CD4-positive, alpha-beta T cell (primary cell): ENCODE measurements at places on chromosomes 3 and 15.

DNA sequence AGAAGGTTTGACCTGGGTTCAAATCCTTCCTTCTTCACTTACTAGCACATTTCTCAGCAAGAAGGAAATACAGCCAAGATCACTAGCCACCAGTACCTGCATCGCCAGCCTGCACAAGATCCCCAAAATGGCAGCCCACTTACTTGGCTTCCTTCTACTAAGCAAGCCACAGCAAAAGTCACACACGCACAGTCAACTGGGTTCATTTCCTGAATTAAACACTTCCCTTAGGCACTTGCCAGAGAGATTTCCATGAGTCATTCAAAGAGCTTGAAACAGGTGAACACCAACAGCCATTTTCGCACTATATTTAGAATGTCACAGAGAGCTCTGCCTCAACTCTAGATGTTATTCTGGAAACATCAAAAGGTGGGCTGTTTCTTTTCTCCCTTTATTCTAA is 42.6 kb downstream of the MGLL start:
- no peak for DNase-seq

- DNase-seq: no peak
Observed at GRCh38 chr15:36970522-36970921, 129.8 kb downstream of the MEIS2 start.

GRCh38 chr3:132509506-132509905 is 87.6 kb upstream of the ACKR4 start:
- DNase-seq: no peak

- no peak for DNase-seq
Observed at GRCh38 chr3:104988496-104988895, 378.2 kb upstream of the ALCAM start.

- no peak for DNase-seq
Observed at GRCh38 chr15:90706394-90707327, 10.5 kb upstream of the BLM start.

- DNase-seq: no peak
Observed at GRCh38 chr15:70835415-70835814, 18.5 kb downstream of the LARP6 start.

DNA sequence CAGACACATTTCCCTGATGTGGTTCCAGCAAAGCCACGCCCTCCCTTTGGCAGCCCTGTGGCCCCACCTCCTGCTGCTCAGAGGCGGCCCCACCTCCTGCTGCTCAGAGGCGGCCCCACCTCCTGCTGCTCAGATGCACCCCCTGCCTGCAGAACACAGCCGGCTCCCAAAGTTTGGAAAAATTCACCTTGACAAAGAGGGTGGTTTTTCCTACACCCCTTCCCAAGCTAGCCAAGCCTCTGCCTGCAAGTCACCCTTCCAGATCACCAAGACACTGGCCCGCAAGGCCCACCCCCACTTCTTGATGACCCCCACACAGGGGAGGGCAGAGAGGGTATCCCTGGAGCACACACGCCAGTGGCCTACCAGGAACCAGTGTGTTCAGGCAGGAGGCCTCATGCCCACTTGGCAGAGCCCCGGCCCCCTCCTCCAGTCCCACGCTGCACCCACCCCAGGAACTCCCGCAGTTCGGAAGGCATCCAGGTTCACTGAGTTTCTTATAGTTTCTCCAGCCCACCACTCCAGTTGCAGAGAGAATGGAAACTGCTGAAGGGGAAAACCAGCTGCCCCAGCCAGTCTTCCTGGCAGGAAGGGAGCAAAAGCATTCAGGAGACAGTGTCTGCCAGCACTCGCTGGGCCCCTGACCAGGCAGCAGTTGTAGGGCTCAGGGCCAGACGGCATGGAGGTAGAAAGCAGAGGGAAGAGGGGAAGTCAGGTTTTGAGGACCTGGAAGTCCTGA is 2.3 kb upstream of the HAPLN3 start:
- peak; percentile 87 for DNase-seq

DNA sequence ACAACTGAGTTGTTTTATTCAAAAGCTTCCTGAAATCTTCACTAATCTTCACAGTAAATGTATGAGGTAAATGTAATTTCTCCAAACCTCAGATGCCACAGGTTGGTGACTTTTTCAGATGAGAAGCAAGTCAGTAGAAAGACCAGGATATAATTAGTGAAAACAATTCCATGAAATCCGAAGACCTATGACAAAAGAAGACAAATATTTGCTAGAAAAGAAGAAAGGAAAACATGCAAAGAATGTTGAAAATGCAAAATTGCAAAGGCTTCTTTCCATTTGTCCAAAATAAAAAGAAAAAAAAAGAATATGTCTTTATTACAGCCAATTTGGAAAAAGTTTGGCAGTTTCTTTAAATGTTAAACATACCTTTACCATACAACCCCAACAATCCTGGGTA is 88.3 kb upstream of the MYRIP start:
- no peak for DNase-seq

DNA sequence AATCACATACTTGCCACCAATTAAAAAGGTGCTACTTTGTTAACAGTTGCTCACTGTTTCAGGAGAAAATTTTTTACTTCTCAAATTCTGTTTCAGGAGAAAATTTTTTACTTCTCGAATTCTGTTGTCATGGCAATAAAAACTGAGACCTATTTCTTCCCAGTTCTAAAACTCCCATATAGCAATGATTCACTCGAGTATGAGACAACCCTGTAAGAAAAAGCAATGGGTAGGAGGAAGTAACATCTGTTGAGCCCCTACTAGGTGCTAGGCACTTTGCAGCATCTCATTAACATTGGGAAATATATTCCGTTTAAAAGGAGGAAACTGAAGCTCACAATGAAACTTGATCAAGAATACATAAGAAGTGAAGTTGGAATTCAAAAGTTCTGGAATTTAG is 35.1 kb upstream of the IGSF11 start:
- DNase-seq: no peak

GRCh38 chr3:105867712-105868430 is 941 bp downstream of the CBLB start:
- peak; percentile 24 for DNase-seq

DNA sequence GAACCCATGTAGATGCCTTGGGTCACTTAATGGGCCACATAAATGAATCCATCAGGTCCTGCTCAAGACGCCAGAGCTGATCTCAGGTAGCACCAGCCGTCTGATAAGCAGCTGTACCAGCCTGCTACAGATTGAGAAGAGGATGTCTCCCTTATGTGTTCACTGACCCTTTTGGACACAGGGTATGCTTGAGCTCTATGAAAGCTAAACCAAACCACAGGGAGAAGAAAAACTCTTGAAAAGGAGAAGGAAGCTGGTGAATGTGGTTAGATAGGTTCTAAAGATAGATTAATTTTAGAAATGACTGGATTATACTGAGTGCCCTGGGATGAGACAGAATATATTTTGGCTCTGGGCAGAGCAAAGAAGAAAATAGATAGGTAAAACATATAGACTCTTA is 187.5 kb downstream of the SPATA16 start:
- DNase-seq: no peak

GRCh38 chr3:166580561-166580960 is 743.3 kb upstream of the BCHE start:
- no peak for DNase-seq

DNA sequence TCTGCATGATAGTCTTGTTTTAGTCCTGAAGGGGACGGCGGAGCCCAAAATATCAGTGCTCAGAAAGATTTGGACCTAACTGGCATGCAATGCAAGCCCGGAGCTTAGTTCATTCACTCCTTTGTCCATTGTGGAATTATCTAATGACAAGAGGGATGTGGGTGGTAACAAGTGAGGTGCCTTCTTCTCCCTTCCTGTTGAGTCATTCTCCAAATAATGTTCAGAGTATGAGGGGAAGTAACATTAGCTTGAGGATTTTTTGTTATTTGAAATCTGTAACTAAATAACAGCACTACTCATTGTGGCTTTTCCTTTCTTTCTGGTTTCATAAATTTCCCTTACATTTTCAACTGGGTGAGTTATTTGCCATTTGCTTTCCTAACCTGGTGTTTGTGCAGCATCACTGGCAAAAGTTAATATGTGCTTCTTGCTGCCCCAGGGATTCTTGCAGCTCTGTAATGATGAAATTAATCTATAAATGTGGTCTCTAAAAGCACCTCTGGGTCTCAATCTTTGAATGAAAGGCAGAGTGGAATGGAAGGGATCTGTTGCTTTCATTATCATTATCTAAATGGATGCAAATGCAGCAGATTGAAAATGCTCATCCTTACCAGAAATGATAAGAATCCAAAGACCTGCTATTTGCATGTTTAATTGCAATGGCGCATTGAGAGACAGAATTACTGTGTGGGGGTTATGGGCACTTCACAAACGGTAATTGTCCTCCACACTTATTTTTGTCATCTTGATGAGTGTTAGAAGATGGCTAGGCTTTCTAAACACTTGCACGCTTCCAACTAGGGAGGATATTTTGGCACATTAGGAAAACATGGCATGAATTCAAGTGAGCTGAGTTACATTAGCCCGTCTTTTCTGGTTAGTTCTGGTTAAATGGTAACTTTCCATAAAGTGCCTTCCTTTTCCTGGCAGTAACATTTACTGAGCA is 89.9 kb upstream of the MITF start:
- no peak for DNase-seq

GRCh38 chr15:57769266-57769665 is 62.8 kb downstream of the POLR2M start:
- no peak for DNase-seq

DNA sequence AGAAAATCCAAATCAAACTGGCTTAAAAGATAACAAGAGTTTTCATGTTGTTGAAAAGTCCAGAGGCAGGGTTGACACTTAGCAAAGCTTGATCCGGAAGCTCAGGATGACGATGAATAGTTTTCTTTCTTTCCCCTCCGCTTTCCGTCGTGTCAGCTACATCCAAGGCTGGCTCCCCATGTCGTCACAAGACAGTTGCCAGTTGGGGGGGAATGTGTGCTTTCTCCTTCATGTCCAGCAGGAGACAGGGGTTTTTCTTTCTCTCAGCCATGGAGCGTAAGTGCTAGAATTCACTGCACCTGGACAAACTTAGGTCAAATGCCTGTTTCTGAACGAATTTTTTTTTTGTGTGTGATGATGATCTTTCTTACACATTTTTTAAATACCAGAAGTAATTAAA is 273.8 kb upstream of the RGMA start:
- no peak for DNase-seq

- no peak for DNase-seq
Observed at GRCh38 chr3:76685858-76686257, 354.0 kb upstream of the ROBO2 start.

DNA sequence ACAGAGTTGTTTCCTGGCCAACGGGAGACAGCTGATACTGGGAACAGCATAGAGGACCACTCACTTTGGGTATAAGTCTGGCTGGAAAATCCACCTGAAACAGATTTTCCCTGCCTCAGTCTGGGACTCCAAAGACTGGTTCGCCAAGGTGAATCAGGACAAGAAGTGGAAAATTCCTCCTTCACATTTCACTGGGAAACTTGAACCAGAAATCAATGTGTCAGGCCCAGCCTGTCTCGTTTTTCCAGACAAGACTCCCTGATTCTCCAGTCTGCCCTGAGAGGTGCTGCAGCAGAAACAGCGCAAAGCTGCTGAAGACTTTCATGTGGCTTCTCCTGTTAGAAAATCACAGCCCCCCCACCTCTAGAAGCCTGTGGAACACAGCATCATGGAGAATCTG is 269.8 kb downstream of the OPA1 start:
- no peak for DNase-seq

GRCh38 chr3:167626490-167626889 is 27.3 kb downstream of the WDR49 start:
- no peak for DNase-seq

GRCh38 chr3:346186-346585 is 149.6 kb downstream of the CHL1 start:
- DNase-seq: no peak

GRCh38 chr3:5579139-5579602 is 391.7 kb downstream of the EDEM1 start:
- no peak for DNase-seq

DNA sequence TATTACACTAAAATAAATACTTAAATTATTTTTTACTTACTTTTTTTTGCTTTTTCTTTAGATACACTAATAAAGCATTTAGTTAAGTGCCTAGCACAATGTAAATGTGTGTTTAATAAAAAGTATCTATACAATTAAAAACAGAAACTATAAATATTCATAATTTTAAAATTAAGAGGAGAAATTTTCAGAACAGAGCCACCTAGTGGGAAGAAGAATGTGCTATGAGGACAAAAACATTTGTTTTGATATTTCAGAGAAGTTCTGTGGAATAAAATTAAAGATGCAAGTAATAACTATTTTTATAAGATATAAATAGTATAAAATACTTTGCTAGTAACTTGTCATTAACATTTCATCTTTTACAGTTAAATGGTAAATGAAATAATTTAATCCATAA is 33.6 kb upstream of the PLSCR5 start:
- no peak for DNase-seq

- no peak for DNase-seq
Observed at GRCh38 chr15:39645138-39645975, 64.5 kb downstream of the THBS1 start.

DNA sequence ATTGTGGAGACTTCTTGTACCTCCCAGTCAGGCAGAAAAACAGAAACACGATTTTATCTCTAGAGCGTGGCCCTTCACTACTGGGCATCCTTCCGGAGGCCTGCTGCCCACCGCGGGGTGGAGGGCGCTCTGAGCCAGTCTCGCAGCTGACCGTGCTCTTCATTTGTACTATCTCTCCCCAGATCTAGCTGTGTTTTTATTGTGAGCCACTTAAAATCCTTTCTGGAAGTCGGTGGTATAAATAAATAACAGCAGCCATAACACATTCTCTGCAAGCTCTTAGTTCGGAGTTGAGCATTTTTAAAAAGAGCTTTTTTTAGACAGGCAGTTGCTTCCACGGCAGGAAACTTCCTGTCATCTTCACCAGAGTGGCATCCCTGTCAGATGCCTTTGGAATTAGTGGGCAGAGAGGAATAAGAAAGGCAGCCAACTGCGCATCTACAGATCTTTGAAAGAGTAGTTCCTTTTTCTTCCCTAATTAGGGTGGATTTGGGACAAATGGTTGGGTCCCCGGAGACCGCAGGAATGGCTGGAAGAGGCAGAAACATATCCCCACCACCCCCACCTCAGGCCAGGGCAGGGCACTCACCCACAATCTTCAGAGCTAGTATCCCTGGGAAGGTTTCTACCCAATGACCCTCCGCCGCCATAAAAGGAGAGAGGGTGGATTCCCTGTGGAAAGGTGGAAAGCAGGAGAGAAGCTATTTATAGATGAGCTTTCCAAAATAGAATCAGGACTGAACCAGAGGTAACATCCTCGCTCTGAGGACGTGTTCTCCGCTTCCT is 91.1 kb downstream of the TOP2B start:
- DNase-seq: no peak

GRCh38 chr3:167919590-167919989 is 176.1 kb downstream of the GOLIM4 start:
- DNase-seq: no peak

GRCh38 chr3:57544181-57545125 is at the start of gene DNAH12:
DNAH12 (minus strand) TSS chr3:57544344; CDS start chr3:57542870, 1,474 bp downstream.
- DNase-seq: no peak

DNA sequence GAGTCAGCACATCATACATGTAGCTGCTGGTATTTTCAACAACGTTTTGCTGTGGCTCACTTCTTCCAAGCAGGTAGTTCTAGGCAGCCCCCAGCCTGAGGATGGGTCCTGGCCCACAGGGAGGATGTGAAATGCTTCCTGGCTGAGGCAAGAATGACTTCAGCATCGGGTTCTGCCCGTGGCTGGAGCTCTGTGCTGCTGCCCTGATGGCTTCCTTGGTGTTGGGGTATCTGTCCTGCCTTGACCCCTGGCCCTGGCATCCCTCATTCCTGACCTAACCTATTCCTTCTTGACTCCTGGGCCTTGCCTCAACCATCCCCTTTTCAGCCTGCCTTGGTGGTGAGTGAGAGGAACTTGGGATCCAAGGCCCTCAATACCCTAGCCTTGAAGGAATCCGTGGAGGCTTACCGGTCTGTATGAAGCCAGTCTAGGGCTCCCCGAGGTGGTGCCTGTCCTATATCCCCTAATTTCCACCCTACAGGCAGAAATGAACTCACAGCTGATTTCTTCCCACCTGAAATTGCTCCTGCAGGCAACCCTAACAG is 300.6 kb downstream of the TLE3 start:
- DNase-seq: no peak
